ENCODE measurements at places on chromosomes 12 and 14.

DNA sequence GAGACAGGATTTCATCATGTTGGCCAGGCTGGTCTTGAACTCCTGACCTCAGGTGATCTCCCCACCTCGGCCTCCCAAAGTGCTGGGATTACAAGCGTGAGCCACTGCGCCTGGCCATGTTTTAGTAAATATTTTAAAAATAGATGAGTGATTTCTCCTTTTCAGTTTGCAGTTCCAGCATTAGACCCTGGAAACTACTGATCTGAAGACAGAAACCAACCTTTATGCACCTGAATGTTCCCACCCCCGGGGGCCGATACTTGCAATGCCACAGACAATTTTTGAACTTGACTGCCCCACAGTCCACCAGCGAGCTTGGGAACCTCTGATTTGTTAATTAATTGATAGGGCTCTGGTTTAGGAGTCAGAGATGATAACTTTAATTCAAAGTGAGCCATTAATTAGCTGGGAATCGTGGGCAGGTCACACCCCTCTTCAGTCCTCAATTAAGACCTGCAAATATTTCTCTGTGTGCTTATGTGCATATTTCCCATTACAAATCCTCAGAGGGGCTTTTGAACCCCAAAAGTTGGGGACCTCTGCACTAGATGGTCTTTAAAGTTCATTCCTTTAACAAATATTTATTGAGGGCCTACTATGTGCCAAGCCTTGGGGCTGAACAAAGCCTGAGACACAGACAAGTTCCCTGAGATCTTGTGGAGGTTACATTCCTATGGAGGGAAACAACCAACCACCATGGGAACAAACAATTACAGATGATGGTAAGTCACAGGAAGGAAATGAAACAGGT lies 4.1 kb upstream of the TMEM120B start:
- DNase-seq = no peak

DNA sequence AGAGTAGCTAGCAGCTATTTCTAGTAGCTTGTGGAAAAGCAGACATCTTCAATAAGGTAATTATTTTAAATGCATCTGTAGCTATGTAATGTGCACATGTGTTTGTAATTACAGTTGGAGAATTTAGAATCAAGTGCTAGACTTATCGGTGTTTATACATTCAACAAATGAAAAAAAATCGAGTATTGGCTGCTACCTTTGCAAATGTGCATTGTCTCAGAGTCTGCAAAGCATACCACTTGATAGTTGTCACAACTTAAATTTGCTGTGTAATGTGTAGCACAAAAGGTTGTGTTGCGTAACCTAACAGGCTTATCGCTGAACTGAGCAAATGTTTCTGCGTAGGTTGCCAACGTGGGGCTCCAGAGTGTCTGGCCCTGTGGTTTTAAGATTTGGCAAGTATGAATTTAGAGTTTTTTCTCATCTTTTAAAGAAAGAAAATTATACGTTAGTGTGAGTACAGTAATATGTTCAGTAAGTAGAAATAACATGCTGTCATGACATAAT lies 44.3 kb downstream of the TMTC2 start:
- no peak for DNase-seq

DNA sequence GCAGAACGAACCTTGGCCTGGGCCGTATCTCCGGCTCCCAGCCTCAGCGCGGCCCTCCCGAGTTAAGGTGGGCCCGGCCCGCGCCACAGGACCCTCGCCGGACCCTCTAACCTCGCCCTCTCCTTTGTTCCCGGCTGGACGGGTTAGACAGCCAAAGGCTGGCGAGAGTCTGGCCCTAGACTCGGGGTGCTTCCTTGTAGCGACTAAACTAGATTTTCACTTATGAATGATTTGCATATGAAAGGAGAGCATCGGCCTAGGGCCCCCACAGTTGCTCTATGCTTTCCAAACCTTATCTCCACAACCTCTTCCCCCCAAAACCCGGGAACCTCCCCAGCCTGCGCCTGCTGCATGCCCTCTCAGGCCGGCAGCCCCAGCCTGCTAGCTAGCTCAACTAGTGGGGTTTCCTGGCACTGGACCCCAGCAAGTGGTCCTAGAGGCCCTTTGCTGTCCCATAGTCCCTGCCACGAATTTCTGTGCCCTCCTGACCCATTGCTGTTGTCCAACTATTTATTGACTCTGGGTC lies 2.0 kb downstream of the HOXC5 start:
- no peak for DNase-seq

DNA sequence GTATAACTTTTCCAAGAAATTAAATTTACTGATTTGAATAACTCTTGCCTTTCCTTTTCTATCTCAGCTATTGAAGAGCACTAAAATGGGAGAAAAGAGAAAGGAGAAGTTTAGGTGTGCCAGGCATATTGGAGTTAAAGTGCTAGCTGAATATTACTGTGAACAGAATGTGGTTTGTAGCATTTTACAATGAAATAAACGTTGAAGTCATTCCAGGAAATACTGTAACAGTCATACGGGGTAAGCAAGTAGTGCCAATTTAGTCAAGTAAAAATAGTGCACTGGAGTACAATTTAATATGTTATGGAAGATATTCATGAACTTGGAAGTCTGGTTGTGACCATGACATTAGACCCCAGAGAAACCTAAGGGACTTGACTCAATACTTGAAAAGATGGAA lies 62.1 kb downstream of the E2F7 start:
- DNase-seq = no peak

GRCh38 chr12:58369576-58369975 lies 428.2 kb downstream of the ATP23 start:
- DNase-seq = no peak

DNA sequence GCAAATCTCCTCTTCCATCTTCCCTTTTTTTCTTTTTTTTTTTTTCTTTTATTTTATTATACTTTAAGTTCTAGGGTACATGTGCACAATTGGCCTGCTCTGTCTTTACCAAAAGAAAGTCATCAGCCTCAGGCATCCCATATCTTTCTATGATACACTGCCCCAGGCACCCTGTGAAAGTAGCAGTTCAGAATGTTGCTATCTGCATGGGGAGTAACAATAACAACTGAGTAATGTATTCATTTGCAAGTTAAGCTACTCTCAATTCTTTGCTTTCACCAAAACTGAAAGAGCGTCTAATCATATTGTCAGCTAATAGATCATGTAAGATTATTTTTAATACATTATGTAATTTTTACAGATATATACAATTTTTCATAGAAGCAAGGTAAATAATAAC lies 13.5 kb upstream of the GCH1 start:
- no peak for DNase-seq

DNA sequence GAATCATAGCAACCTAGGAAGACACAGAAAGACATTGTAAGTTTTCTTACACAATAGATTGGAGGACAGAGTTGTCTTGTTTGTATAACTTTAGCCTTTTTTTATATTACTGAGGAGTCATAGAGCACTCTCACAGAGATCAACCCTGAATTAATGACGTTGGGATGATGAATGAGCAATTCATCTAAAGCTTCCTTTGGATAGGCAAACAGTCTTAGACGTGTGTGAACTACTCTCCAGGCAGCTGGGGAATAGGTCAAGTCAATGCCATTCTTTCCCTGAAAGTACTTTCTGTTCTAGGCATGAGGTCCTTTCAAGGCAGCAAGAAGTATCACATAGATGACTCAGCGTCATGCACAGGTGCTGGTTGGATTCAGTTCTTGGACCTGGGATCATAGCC lies 369.1 kb upstream of the NOVA1 start:
- no peak for DNase-seq

- no peak for DNase-seq
Observed at GRCh38 chr12:127583041-127583440, 683.9 kb upstream of the TMEM132C start.
